Activated T-cell treated with anti-CD3 and anti-CD28 coated beads, Interleukin-2, amount 50 U/mL, for 72 hours (primary cell): ENCODE measurements at places on chromosomes 11 and 22.

DNA sequence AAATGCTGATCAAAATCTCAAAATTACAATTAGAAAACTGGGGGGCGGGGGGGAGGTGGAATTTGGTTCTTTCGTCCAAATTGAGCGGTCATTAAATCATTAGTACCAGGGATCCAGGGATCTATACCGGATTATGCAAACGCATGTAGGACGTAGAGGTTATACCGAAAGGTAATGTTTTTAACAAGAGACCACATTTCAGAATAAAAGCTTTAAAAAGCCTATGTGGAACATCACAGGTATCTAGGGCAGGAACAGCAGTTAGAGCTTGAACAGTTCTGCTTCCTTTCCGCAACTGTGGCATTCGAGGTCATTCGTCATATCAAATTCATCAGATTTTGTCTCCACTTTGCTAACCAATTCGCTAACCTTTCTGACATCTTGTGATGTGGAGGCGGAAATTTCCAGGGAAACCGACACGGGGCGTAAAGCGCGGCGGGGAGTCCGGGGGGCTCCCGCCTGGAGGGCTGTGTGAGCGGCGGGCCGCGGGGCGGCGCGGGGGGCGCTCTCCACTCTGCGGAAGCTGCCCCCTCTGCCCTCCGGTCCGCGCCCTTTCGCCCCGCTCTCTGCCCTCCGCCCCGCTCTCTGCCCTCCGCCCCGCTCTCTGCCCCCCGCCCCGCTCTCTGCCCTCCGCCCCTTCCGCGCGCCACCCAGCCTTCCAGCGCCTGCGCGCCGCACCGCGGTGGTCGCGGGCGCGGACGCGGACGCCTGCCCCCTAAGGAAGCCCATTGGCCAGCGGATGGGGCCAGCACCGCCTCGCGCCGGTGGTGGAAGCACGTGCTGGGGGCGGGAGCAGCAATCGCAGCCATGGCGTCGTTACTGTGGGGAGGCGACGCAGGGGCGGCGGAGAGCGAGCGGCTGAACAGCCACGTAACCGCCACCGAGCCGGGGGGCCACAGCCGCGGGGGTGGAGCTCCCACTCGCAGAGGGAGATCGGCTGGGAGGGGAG, at the start of gene DDX25:
TSS of gene DDX25 (plus strand) at position 798 of the 949 bp plus-strand sequence. CDS start at position 808, 10 bp downstream.
- DNase-seq: peak; percentile 19

DNA sequence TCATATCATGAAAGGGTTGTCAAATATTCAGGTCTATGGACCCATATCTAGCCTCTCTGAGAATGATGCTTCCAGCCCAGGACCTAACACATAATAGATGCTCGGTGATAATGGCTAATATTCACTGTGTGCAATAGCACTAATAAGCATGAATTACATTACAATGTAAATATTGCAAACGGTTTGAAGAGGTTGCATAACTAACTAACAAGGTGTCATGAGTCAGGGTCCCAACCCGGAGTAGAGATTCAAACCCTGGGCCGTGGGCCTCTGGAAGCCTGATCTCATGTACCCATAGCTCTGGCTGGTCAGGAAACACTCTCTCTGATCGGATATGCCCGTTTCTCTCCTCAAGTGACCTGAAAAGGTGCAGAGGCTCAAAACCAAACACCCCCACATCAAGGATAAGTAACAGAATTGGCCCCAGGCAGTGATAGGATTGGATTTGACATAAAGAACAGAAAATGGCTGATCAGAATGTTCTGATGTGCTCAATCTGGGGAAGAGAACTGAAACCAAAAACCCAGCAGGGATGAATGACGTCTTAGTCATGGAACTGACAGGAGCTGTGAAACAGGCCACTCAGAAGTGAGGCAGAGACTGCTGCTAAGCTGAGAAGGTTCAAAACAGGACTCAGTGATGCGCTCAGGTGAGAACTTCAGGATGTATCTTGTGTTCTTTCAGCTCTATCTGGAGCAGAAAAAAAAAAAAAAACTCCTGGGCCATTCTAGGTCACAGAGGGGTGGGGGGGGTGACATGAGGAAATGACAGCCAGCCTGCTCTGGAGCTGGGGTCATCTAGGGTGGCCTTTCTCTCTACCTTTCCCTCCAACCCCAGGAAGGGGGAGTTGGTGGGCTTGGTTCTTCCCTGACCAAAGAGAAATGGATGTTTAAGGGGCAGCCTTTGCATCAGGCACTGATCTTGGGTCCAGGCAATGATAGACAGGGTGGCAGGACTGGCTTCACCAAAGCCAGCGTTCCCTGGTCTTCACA, 6.6 kb upstream of the KCTD17 start:
- peak; percentile 35 for DNase-seq

- DNase-seq: no peak
Measured at GRCh38 chr22:17930455-17931313, 93.7 kb downstream of the MICAL3 start.

GRCh38 chr11:100600941-100601340, 86.1 kb upstream of the ARHGAP42 start:
- no peak for DNase-seq

GRCh38 chr11:122861631-122862030, 20.9 kb upstream of the JHY start:
- DNase-seq: no peak

DNA sequence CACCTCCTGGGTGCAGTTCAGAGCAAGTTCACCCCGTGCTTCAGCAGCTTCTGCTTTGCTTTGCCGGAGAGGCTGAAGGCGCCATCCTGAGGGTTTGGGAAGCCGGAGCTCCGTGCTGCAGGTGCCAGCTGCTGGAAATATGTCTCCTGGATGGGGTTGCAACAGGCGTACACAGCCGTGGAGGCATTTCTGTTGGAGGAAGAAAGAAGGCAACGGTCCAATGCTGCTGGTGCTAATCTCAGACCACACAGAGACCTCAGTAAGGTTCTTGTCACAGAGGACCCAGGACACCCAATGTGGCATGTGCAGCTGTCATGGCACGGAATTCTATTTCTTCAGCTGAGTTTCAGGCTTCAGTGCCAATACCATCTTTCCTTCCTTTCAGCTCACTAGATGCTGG, 24.2 kb downstream of the ASPHD2 start:
- no peak for DNase-seq

GRCh38 chr22:21726650-21727049, 8.9 kb downstream of the YPEL1 start:
- DNase-seq: peak; percentile 44

DNA sequence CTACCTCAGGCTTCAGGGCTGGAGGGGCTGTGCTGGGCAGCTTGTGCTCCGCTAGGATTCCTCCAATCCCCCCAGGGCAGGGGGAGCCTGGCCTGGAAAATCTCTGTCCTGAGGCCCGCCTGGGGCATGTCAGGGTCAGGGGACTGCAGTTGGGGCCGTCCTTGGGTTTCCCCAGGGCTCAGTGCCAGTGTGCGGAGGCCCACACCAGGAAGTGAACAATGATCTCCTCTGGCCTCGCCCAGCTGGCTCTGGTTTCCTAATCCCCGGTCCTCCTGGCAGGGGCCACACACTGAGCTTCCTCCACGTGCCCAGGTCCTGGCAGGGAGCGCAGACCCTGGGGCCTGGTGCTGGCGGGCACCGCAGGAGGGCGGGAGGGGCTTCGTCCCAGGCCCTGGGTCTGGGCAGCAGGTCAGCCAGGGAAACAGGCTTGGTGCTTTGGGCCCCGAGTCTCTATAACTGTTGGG, 1.4 kb upstream of the MUC2 start:
- no peak for DNase-seq

DNA sequence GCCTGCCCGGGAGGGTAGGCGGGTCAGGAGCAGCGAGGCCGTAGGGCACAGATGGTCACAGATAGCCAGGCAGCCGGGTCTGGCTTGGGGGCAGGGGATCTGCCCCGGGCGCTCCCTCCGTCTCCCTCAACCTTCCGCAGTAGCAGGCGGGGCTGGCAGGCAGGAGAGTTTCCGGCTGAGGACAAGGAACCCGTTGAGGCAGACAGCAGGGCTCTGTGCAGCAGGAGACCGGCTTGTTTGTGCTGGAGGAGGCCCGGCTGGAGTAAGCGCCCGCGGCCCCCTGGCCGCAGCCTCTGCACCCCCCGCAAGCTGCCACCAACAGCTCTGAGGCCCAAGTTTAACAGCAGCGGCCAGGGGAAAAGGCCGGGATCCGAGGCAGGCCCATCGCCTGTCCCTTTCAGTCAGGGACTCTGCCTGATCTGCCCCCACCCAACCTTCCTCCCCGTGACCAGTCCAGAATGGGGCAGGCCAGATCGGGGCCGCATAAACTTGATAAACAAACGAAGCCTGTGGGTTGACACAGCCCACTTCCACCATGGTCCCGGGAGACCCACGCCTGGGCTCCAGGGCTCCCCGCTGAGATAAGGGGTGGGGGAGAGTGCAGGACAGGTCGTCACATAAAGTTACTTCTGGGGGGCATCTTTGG, 13.6 kb downstream of the SCARF2 start:
- no peak for DNase-seq

DNA sequence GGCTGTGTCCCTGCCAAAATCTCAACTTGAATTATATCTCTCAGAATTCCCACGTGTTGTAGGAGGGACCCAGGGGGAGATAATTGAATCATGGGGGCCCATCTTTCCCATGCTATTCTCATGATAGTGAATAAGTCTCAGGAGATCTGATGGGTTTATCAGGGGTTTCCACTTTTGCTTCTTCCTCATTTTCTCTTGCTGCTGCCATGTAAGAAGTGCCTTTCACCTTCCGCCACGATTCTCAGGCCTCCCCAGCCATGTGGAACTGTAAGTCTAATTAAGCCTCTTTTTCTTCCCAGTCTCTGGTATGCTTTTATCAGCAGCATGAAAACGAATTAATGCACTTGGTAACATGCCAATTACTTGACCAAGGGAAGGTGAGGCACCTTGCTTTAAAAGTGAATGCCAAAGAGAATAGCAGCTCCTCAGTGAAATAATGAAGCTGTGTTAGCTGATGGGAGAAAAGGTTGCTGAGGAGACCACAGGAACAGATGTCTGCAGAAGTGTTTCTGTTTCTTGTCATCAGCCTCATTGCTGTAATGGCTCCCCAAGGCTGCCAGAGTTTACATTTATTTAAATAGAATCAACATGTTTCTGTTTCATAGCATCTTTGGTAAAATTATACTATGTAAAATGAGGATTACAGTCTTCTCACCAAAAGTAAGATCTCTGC, 89.0 kb upstream of the CD44 start:
- no peak for DNase-seq
